ENCODE measurements at places on chromosomes 4 and X.

- DNase-seq: no peak
Measured at GRCh38 chr4:42284030-42284429, 113.3 kb upstream of the SHISA3 start.

DNA sequence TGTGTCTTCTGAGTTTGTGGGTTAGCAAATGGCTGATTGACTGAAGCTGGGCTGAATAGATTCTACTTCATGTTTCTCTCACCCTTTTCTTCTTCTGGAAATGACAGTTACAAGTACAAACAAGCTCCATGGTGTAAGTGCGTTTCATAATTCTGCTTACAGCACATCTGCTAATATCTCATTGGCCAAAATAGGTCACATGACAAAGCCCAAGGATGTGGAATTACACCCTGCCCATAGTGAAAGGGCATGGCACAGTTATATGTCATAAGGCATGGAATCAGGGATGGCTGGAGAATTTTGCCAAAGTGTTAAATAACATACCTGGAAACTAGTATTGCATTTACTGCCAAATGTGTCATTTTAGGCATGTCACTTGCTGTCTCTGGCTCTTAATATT lies 327.2 kb downstream of the NKX6-1 start:
- DNase-seq: no peak

GRCh38 chrX:44708470-44708869 lies 135.4 kb upstream of the DUSP21 start:
- no peak for DNase-seq

GRCh38 chrX:100647739-100648138 lies 3.7 kb downstream of the SRPX2 start:
- no peak for DNase-seq

GRCh38 chrX:40349251-40349650 lies 231.5 kb upstream of the ATP6AP2 start:
- DNase-seq: no peak

- DNase-seq: no peak
Measured at GRCh38 chr4:142194905-142195304, 558.5 kb downstream of the IL15 start.

GRCh38 chrX:10110984-10111363 lies 45.8 kb upstream of the CLCN4 start:
- peak; percentile 68 for DNase-seq

DNA sequence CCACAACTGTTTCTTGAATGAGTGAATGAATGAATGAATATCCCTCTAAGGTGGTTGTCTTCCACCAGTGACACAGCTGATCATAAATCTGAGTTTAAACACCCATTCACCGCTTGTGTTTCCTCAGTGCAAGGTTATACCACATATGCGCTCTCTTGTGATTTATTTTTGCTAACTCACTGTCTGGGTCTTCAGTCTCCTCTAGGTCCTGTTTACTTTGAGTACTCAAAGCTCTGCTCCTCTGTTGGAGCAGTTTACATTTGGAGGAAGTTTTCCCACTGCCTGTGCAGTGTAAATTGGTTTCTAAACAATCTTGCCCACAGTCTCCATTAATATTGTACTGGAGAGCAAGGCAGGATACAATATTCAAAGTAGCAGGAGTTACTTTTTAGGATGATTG lies 212.6 kb upstream of the JADE1 start:
- no peak for DNase-seq

DNA sequence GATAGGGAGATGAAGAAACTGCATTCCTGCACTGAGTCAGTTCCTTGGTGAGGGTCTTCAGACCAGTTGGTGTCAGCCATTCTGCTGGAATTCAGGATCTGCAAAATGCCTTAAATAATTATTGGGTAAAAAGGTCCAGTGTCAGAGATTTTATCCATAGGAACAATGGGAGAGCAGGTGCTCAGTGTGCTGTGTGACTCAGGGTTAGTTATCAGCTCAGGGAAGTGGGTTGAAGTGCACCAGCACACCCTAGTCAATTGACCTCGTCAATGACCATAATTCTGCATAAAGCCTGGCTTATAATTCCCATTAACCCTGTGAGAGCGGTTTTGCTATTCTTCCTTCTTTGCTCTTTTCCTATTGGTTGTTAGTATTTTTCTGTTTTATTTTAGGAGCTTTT lies 37.3 kb downstream of the HERC6 start:
- DNase-seq: no peak

DNA sequence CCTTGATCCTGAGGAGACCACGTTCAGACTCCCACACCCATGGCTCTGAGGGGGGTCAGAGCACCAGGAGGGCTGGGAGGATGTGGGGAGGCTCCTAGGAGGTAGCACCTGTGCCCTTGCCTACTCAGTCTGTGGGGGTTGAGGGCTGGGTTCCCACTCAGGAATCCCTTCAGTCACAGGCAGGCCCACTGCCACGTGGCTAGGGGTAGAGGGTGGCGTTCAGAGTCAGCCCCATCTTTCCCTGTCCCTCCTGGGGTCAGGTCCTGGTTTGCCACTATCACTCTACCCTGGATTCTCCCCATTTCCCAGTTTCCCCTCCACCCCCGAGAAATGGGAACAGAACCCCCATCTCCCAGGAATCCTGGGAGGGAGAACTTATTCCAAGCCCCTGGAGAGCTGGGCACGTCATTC lies 111.3 kb downstream of the PSAPL1 start:
- DNase-seq: no peak

DNA sequence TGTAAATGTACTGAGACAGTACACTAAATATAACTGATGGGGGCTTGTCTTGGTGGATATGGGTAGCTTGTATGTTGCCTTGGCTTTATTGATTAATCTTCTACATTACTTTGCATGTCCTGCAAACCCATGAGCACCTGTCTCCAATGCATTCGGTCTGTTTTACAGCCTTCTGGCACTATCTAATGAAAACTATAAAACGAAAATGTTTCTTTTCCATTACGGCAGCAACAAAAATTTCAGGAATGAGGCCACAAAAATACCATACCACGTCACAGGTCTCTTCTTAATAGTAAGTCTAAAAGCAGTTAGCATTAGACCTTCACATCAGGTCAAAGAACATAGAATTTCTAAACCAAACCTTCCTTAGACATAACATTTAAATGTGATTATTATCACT lies 49.8 kb downstream of the EDNRA start:
- no peak for DNase-seq

- no peak for DNase-seq
Measured at GRCh38 chrX:23737413-23737812, 5.7 kb downstream of the ACOT9 start.

GRCh38 chr4:8821151-8821950 lies 50.3 kb downstream of the HMX1 start:
- DNase-seq: no peak

DNA sequence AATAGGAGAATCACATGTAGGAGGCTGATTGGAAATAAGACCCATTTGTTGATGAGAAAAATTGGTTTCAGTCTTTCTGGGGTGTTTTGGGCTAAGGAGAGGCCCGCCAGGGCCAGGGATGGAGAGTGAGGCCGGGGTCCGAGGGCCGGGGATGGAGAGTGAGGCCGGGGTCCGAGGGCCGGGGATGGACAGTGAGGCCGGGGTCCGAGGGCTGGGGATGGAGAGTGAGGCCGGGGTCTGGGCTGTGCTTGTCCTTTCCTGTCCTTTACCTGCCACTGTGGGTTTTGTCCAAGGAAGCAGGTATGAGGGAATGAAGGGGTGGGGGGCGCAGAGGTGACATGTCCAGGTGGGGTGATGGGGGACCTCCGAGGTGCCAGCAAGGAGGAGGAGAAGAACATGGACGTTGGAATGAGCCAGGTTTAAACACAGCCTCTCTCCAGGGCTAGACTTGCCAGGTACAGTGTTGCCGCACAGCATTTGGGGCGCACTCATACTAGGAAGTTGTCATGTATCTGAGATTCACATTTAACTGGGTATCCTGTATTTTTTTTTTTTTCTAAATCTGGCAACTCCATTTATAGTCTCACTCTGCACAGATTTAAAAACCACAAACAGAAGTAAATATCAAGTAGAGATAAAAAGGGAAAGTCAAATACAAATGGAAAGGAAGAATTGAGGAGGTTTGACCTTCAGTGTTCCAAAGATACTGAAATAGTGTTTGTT lies 8.8 kb downstream of the RGS12 start:
- no peak for DNase-seq

DNA sequence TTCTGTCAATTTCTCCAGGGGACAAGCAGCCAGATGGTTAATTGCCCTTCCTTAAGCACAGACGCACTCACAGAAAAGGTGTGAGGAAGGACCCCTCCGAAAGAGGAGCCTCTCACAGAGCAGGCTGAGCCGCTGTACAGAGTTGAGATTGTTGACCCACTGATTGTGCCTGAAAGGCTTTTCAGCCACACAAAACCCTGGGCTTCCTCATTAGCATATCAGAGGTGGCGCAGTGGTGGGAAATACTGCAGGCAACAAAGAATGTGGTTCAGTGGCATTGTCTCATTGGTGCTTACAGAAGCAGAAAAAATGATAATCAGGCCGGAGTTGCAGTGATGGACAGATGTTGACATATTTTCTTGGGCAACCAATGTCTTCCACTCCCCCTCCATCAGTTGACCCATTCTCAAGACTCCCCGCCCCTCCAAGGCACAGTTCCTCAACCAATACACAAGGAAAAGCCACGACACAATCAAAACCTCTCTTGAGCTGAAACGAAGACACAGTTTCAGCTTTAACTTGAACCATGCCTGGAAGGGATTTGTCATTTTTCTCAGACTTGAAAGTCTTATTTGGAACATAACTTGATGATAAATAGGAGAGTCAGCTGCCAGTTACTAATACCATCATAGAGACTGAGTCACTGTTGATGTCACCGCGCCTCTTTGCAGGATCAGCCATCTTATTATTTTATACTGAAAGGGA lies 53.1 kb downstream of the ATXN3L start:
- no peak for DNase-seq

DNA sequence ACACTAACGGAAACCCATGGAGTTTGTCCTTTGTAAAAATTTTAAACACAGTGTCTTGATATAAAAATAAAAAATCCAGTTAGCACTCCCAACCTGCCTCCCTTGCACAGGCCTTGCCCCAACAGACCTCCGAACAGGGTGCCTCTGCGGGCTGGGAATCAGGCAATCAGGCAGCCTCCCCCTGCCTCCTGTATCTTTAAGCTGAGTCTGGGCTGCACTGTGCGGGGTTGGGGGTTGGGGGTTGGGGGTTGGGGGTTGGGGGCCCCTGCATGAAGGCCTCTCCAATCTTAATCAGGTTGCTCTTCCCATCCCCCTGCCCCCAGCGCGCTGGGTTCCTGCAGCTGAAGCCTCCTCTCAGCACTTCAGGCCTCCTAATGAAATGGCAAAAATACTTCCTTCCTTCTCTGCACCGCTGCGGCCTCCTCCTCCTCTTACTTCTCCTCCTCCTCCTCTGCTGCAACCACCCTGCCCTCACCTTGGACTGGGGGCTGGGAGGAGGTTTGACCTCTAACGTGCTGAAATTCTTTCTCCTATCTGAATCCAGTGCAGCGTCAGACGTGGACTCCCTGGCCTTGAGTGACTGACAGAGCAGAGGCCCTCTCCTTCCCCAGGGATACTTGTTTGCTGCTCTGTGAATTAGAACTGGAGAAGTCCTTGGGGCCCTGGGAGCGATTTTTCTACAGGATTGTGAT lies 26.6 kb downstream of the NLGN3 start:
- DNase-seq: no peak

DNA sequence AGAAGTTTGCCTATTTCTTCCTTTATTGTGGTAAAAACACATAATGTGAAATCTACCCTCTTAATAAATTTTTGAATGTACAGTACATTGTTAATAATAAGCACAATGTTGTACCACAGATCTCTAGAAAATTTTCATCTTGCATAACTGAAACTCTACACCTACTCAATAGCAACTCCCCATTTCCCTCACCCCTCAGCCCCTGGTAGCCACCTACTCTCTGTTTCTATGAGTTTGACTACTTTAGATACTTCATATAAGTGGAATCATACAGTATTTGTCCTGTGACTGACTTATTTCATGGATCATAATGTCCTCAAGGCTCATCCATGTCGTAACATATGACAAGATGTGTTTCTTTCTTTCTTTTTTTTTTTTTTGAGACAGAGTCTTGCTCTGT lies 446.4 kb downstream of the RPA4 start:
- no peak for DNase-seq

DNA sequence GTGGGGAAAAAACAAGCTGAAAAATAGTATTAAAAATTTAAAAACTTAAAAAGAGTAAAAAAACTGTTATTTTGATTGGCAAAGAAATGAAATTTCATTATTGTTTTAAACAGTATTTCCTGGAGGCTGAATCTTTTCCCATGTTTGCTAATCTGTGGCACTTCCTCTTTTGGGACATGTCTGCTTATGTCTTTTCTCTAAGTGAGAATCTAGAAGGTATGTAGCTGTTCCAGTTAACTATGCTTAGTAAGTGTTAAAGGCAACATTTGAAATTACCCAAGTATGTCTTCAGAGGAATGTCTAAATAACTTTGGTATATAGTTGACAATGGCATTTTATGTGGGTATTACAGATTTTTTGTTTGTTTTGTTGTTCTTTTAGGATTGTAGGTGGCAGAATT lies 81.6 kb upstream of the TBC1D9 start:
- no peak for DNase-seq

- DNase-seq: no peak
Measured at GRCh38 chrX:112668476-112669409, 11.0 kb downstream of the LHFPL1 start.

GRCh38 chr4:98260047-98260578 lies 1.1 kb upstream of the RAP1GDS1 start:
- DNase-seq: no peak

GRCh38 chr4:107862658-107863057 lies 37.9 kb downstream of the SGMS2 start:
- peak; percentile 3 for DNase-seq

DNA sequence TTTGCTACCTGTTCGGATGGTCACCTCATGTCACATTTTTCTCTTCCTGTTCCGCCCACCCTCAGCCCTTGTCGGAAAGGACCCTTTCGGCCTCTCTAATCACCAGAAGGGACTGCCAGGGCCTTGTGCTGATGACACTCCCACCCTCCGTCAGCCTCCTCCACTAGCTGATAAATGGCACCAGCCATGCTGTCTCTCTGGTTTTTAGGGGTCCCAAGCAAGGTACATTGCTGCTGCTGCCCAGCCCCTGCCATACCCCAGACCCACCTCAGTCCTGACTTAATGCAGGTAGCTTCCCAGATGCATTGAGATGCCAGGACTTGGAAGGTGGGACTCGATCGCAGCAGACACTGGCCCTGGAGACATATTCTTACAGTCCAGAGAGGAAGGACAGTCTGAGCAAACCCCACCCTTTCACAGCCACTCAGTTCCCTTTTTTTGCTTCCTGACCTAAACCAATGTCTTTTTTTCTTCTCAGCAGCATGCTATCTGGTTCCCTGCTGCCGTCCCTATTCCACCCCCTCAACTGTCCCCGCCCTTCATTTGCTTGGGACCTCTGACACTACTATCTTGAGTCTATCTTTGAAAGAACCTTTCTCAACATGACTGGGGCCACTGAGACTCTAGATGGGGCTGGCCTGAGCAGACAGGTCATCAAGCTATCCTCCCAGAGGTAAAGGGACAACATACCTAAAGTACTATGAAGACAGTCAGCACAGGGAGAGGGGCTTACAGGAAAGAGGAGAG lies at the start of gene BTK:
Gene BTK (minus strand): TSS at position 397 of the 747 bp plus-strand sequence. CDS start 10,907 bp downstream, outside the sequence.
- DNase-seq: no peak

Data from stimulated activated naive CD8-positive, alpha-beta T cell treated with anti-CD3 and anti-CD28 coated beads, Interleukin-15, Interleukin-2, amounts not matched to agents 100 U/mL and 50 U/mL, for 24 hours (primary cell).